ENCODE measurements at places on chromosomes 5 and 9.
A peak's percentile ranks its signal among the peaks of the same experiment; 100 is the strongest.

DNA sequence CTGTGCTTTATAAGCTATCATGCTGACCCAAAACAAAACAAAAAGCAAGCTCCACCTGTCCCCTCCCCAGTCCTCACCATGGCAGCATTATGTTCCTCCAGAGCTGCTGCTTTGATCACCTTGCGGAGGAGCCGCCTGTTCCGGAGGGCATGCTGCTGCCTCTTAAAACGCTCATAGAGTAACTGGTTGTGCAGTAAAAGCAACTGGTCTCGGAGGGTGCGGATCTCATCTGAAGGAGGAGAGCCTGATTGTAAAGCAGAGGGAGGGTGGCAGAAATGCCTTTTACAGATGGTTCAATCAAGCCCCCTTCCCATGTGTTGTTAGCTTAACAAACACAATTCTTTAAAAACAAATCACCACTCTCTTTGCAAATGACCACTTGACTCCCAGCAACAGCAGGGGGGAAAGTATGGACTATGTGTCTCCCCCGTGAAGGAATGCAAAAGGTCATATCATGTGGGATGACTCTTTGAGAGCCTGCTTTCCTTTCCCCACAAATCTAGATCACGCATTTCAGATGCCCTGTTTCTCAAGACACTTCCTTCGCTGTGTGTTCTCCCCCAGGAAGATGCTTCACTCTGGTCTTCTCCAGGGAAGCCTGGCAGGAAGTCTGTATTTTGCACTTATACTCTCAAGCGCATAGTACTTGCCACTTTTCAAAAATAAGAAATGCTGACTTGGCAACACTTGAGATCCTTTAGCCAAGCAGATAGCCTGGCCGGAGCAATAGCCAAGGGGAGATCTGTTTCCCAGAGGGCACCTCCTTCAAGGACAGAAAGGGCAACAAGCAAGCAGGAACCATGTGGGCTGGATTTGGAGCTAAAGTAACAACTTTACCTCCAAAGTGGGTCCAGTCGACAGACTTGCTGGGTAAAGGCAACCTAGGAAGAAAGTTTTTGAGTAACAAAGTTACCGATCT lies 25.1 kb downstream of the SPACA9 start:
- no peak for DNase-seq

DNA sequence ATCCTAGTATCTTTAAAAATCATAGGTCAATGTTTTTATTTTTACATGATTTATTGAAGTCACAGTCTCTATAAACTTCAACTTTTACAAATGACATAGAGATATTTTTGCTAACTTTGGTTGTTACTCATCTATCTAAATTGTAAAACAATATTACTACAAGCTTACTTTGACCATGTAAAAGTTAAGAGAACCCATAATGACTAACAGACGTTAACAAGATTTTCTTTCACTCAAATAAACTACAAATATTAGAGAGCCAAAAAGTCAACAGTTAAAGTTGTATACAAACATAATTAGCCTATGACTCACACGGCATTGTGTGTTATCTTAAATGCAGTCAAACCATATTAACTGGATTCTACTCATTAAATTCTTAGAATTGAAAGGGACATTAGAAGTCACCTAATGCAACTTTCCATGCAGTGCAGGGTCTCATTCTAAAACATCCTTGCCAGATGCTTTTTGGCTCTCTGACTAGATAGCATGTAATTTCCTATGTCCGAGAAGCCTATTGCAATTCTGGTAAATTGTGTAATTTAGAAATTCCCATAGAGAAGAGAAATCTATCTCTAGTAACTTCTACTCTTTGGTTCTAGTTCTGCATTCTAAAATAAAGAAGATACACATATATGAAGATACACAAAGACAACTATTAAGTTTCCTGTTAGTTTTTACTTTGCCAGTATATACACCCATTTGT lies 42.2 kb upstream of the UGT3A2 start:
- DNase-seq, result peak; percentile 36

- DNase-seq, result peak; percentile 67
Measured at GRCh38 chr5:76765249-76765648, 49.3 kb downstream of the F2R start.

- no peak for DNase-seq
Measured at GRCh38 chr5:14547666-14548065, 33.9 kb upstream of the OTULINL start.

DNA sequence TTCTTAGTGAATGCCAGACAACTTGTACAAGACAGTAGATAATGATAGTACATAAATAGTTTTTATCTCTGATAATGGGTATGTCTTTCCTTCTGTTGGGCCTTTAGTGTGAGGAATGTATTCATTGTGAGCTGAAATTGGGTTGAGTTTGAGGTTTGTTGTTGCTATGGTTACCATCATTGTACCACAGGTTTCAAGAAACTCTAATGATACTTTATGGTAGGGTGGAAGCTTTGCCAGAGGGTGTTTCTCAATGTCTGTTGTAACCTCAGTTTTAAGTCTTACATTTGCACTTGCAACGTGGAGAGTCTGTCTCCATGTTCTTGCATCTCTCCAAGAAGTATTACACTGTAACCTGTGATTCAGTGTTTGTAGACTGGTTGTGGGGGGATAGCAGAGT lies 1550.1 kb downstream of the MAT2B start:
- DNase-seq, result no peak

GRCh38 chr5:127392762-127393161 lies 102.2 kb downstream of the MEGF10 start:
- no peak for DNase-seq

DNA sequence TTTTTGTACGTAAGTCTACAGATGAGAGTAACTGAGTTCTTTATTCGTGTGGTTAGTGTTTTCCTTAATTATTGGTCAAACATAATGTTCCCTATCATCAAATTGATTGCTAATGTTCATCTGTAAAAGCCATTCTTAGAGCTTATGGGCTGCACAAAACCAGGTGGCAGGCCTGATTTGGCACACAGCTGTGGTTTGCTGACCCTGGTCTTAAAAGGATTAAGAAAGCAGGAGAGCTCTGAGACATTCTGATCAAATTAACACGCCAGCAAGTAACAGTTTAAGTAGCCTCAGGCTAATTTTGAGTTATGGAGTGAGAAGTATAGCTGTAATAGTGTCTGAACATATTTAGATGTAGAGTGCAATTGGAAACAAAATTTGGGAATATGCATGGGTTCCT lies 63.2 kb downstream of the PRR16 start:
- DNase-seq, result no peak

- peak; percentile 78 for DNase-seq
Measured at GRCh38 chr9:92100237-92100911, 14.8 kb downstream of the SPTLC1 start.

- DNase-seq, result peak; percentile 66
Measured at GRCh38 chr9:134375430-134376385, 49.5 kb downstream of the RXRA start.

GRCh38 chr5:168653626-168654025 lies 74.5 kb upstream of the PANK3 start:
- no peak for DNase-seq

GRCh38 chr9:2700398-2700797 lies 16.9 kb upstream of the KCNV2 start:
- no peak for DNase-seq

GRCh38 chr5:116947691-116948528 lies 373.3 kb upstream of the SEMA6A start:
- peak; percentile 11 for DNase-seq

DNA sequence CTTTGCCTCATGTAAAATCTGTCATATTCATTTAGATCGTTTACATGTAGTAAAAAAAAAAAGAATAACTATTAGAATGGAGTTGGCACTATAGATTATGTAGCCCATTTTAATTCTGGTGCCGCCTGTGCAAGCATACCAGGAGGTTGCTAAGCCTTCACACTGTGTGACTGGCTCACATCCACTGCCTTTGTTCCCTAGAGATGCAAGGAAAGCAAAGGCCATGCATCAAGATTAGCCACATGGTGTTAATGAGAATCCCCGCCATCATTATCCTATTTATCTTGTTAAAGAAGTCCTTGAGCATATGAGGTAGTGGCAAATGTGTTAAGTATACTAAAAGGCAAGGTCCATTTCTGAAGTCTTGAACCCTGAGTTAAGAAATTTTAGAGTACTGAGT lies 279.6 kb downstream of the RFX3 start:
- no peak for DNase-seq

DNA sequence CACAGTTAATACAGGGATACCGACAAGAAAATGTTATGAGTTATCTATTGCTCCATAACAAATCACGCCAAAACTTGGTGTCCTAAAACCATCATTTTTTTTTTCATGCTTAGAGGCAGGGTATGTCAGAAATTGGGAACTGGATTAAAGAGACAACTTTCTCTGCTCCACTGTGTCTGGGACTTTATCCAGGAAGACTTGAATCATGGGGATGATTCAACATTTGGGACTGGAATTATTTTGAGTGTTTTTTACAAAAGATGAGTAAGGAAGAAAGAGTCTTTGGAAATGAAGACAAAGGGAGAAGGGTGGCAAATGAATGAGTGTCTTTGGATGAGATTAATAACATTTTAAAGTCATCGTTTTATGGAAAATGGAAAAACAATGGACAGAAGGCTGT lies 1883.7 kb upstream of the C9orf72 start:
- DNase-seq, result peak; percentile 33

- DNase-seq, result no peak
Measured at GRCh38 chr5:10073441-10074104, 176.1 kb downstream of the ATPSCKMT start.

DNA sequence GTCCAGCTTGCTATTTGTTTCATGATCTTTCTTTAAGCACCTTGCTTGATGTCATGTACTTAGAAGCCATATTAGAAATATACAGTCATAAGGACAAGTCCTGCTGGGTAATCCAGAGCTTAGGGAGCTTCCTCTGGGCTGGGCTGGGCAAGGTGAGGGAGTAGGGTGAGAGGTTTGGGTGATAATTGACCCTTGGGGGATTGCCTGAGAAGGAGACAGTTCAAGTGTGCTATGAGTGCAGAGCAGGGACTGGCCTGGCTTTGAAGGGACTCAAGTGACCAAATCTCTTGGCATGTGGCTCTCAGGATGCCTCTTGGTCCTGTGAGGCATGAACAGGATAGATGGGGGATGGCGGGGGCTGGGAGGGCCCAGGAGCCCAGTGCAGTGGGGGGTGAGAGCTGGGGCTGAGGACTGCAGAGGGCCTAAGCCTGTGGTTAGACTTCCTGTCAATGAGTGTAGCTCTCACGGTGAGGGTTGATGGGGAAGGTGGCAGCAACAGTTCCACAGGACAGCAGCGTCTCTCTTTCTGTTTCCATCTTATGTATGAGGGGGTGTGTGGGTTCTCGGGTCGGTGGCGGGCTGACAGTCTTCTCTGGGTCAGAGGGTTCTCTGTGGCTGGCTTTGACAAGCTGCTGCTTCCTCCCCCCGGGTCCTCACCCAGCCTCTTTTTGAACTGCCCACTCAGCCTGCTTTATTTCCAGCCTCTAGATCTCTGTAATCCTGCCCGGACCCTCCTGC lies 53.5 kb downstream of the RGS3 start:
- DNase-seq, result no peak

DNA sequence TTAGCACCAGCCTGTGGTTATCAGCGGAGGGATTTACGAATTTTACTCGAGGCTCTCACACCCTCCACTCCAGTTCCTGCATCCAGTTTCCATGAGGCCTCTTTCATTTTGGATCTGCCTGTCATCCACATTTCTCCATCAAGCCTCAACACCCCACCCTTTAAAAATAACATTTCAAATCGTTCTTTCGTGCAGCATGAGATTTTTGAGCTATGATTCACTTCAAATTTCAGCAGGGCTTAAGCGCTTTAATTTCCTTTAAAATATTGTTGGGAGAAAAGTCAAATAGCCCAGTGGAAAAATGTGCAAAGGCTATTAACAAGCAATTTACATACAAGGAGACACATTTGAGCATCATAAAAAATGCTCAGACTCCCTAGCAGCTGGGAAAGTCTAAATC lies 103.2 kb downstream of the MSX2 start:
- DNase-seq, result peak; percentile 10

- no peak for DNase-seq
Measured at GRCh38 chr5:143037071-143037470, 266.9 kb downstream of the ARHGAP26 start.

- no peak for DNase-seq
Measured at GRCh38 chr9:115305543-115305942, 187.6 kb upstream of the TNC start.

GRCh38 chr5:17037751-17038150 lies 101.7 kb upstream of the MYO10 start:
- DNase-seq, result peak; percentile 45

- peak; percentile 67 for DNase-seq
Measured at GRCh38 chr9:38160613-38161215, 91.7 kb upstream of the SHB start.

DNA sequence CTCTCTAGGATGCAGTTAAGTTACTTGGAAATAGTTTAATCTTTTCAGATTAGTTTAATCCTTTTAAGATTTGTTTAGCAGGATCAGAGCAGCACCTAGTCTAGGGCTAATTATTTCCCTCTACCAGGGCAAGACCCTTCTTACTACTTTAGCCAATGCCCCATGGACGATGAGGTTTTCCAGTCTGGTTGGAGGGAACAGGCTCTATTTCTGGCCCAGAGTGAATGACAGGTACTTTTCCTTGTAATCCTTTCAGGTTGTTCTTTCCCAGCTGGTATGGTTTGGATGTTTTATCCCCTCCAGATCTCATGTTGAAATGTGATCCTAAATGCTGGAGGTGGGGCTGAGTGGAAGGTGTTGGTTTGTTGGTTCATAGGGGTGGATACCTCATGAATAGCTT lies 27.2 kb downstream of the PTTG1 start:
- DNase-seq, result no peak

GRCh38 chr5:120372899-120373298 lies 91.2 kb upstream of the PRR16 start:
- no peak for DNase-seq

DNA sequence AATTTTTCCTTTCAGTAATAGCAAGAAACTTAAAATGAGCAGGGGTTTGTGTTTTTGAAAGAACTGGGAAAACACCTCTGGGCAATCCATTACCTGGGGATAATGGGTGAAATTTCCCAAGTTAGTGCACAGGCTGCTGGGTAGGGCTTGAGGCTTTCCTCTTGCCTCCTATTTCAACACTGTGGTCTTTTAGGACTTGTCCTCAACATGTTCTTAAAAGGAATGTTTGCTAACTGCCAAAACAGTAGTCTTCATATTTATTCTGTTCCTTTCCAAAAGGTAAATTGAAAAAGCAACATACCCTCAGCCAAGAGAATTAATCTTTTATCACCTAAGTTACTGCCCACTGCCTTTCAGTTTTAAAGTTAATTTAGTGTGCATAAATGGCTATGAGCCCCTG lies 158.3 kb upstream of the CCDC152 start:
- DNase-seq, result no peak

- no peak for DNase-seq
Measured at GRCh38 chr9:86529496-86530275, 175.5 kb upstream of the TUT7 start.

- DNase-seq, result no peak
Measured at GRCh38 chr5:68490406-68490805, 274.9 kb downstream of the PIK3R1 start.
